Left colon (tissue), 2 donors: ENCODE measurements at places on chromosomes 11 and 22.

DNA sequence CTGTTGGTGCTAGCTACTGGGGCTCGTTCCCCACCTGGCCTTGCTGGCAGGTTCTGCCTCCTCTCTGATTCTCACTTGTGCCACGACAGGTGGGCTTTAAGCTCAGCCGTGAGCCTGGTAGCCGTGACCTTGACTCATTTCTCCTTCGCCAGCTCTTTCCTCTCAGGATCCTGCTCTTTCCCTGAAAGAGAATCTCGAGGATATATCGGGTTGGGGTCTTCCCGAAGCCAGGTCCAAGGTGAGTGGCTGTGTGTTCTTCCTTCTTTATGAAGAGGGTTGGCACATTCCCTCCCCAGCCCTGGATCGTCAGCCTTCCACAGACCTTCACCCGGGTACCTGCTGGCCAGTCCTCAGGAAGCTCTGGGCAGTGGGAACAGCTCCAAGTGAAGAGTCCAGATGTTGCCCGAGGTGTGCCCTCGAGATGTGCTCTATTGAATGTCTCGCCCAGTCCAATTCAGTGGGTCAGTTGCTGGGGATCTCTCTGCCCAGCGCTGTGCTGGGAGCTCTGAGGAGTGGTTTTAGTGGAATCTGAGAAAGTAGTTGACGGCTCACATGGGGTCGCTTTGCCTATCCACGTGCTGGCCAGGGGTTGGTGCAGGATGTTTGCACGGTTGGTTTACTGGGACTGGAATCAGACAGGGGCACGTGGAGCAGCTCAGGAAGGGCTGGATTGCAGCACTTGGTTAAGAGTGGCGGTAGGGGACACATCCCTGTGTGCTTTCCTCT lies 1.4 kb downstream of the ZNF74 start:
- DNase-seq, result no peak

GRCh38 chr22:20786536-20786979 lies 12.6 kb downstream of the SERPIND1 start:
- no peak for DNase-seq

DNA sequence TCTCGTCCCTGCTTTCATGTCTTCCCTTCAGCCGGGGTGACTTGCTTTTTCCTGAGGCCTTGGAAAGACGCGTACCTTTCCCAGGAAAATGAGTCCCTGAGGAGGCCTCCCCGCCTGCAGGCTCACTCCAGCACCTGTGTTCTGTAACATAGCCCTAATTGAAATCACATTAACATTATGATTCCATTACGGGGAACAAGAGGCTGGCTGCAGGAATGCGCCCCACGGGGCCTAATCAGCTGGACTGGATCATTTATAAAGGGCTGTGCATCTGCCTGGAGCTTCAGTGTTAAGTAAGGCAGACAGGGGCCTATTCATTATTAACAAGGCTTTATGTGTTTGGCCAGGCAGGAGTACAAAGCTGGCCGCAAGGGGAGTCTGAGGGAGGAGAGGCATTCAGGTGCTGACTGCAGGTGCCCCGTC lies 41.9 kb upstream of the TSPAN18 start:
- DNase-seq, result no peak

DNA sequence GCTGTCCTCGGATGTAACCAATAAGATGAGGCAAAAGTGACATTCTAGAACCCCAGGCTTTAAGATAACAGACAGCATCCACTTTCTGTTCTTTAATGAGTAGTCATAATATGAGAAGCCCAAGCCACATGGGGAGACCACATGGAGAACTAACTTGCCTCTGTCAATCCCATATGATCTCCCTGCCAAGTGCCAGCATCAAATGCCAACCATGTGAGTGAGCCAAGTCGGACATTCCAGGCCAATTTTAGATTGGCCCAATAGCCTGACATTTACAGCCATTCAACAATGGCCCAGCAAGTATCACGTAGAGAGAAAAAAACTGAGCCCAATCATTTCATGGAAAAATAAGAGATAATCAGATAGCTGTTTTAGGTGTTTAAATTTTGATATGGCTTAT lies 2048.3 kb upstream of the RAG2 start:
- no peak for DNase-seq

GRCh38 chr11:92644595-92645445 lies 324.6 kb upstream of the MTNR1B start:
- DNase-seq, result no peak

DNA sequence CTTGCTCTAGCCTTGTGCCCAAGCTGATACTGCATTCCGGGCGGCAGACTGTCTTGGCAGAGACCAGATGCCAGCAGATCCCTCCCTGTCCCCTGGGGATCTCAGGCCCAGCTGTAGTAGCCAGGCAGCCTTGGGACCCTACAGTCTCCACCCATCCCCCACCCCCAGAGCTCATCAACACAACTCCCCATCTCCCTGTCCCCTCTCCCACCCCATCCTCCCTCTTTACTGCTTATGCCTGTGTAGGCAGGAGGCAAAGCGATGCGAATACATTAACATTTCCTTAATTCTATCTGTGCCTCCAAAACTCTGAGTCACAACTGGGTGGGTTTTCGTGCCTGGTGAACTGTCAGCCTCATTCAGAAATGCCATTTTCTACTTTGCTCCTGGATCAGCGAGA lies 547.6 kb downstream of the BUD13 start:
- no peak for DNase-seq

- no peak for DNase-seq
Measured at GRCh38 chr22:44670220-44670988, 31.6 kb upstream of the PRR5 start.

- DNase-seq, result no peak
Measured at GRCh38 chr22:21443735-21444421, 23.3 kb upstream of the TMEM191C start.

DNA sequence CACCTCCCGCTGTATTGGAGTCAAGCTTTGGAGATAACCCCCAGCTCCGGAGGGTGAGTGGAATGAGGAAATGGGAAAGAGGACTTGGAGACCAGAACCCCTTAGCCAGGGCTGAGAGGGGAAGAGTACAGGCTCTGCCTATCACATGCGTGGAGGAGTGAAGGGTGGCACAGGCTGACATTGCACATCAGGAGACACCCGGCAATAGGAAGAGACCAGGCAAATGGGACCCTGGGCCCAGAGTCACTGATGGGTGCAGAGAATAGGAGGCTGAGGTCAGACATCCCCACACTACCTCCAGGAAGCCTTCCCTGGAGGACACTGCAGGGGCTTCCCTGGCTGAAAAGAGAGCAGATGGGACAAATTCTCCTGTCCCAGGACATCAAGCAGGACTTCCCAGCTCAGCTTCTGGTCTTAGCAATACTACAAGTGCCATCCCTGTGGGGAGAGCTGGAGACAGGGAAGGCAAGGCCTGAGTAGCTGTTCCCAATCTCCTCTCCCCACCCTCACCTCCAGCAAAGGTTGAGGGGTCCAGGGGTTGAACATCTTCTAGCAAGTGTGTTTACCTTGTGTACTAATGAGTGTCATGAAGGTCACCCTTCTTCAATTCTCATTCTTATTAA lies 160.7 kb downstream of the BUD13 start:
- DNase-seq, result no peak

- DNase-seq, result no peak
Measured at GRCh38 chr11:62666259-62666926, 1.3 kb downstream of the CSKMT start.

DNA sequence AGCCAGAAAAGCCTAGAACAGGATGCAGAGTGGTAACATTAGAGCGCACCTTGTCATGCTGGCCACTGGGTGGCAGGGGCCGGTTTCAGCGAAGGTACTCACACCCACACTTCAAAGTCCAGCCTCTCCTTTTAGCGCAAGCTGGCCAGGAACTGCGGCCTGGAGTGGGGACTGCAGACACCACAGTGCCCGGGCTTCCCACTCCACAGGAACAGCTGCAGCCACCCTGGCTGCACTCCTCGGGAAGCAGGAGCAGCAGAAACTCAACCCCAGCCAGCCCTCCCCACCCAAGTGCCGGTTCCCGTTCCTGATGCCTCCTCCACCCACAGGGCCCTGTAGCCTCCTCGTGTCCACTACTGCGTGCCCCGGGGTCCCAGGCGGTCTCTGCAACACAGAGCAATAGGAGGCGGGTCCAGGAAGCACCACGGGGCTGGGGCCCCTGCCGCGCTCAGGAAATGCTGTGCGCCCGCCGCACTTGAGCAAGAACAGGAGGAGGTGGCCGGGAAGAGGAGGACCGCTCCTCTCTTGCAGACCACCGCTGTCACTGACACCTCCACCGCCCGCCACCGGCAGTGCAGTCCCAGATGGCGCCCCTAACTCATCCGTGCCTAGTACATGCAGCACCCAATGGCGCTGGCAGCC lies 2.2 kb downstream of the RFPL2 start:
- DNase-seq, result peak; percentile 55

DNA sequence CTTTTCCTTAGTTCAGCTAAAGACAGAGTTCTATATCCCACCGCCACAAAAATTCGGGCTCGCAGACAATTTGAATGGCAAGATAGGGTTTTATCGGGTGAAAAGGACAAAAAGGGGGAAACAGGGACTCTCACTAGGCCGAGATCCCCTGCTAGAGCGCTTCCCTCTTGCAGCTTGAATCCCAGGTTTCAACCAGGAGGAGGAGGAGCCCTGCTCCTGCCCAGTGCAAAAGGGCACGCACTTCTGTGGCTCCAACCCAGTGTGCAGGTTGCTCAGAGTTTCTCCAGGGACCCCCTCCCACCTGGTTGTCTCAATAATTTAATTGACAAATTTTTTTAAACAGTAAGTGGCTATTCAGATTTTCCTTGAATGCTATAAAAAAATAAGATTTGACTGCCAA lies 152.6 kb upstream of the LUZP2 start:
- no peak for DNase-seq

DNA sequence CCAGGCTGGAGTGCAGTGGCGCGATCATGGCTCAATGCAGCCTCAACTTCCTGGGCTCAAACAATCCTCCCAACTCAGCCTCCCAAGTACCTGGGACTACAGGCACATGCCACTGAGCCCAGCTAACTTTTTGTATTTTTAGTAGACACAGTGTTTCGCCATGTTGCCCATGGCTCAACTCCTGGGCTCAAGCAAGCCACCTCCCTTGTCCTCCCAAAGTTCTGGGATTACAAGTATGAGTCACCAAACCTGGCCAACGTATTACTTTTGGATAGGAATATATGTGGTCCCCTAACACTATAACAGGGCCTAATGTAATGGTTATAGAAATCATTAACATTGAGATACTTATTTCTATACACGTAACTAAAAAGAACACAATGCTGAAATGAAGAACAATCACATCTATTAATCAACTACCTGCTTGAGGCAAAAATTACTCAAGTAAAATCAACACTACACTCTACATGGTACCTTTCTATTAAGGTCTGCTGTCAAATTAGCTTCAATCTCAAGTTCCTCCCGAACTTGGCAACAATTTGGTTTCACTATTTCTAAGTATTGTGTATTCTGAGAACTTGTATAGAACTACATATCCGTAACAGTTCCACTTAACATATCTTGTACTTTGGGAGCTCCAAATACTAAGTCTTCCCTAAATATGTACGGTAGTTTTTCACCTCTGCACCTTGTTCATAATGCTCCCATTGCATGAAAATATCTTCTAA lies 124.9 kb downstream of the FCHSD2 start:
- no peak for DNase-seq

- no peak for DNase-seq
Measured at GRCh38 chr11:133723056-133723455, 122.3 kb downstream of the SPATA19 start.

DNA sequence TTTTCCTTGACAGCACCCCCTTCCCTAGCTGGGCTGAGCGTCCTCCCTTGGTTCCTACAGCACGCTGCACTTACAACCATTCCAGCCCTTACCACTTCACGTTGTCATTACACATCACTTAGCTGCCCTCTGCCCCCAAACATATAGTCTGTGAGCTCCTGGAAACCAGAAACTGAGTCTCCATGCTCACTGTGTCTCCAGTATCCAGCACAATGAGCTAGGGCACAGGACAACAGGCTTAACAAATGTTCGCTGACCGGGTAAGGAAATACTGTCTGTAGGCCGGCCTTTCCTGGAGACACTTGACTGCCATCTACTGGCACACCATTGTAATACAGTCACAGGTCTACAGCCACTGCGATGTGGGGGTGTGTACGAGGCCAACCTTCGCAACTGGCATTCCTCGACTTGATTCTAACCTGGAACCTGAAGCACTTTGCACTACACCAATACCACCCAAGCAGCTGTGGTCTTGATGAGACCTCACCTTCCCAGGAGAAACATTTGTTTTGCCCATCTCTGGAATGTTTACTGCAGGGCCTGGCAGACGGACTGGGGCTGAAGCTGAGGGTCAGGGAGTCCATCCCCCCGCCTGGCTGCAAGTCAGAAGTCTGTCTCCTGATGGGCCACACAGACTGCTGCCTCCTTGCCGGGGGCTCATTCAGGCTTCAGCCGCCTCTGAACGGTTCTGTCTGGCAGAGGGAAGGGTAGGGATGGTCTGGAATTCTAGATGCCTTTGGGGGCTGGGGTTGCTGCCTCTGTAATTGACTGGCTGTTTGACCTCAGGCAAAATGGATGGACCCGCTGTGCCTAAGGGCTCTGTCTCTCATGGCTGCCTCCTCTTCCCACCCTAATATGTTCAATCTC lies 72.0 kb downstream of the SYN3 start:
- peak; percentile 51 for DNase-seq

GRCh38 chr11:82754410-82754809 lies 20.7 kb upstream of the FAM181B start:
- no peak for DNase-seq

DNA sequence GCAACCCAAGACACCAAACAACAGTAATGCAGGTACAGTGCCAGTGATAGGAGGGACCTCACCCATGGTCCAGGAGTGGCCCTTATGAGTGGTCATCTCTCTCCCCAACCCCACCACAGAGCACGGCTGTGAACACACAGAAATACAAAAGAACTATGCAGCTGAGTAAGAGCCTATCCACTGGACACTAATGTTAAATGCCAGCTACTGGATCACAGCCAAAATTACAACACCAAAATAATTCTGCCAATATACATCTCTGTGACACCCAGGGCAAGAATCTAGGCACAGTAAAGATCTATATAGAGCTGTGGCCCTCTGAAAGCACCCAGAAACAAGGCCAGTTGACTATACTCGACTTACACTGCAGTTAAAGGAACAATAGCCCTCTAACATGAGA lies 22.8 kb upstream of the GPR83 start:
- DNase-seq, result no peak

- no peak for DNase-seq
Measured at GRCh38 chr11:111393096-111393495, 14.0 kb upstream of the POU2AF1 start.

DNA sequence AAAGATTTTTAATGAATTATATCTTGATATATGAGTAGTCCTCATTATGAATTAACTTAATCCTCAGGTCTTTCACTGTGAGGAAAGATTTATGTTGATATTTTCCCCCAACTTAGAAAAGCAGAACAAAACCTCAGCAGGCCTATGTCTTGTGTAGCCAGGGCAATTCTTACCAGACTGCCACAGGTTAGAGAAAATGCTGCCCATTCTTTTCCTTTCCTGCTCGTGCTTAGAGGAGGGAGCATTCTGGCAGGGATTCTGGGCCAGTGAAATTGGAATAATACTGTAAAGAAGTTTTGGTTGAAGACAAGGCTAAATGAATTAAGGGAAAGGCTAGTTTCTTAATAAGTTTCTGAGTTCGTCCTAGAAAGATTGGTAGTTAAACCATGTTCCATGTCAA lies 56.6 kb downstream of the ZNRF3 start:
- no peak for DNase-seq

GRCh38 chr11:77146261-77147035 lies 18.4 kb downstream of the MYO7A start:
- DNase-seq, result no peak

GRCh38 chr11:21866781-21867180 lies 326.1 kb upstream of the ANO5 start:
- no peak for DNase-seq

GRCh38 chr11:83061883-83062282 lies 9.8 kb downstream of the RAB30 start:
- no peak for DNase-seq
